ENCODE measurements at places on chromosomes 3 and 15.

DNA sequence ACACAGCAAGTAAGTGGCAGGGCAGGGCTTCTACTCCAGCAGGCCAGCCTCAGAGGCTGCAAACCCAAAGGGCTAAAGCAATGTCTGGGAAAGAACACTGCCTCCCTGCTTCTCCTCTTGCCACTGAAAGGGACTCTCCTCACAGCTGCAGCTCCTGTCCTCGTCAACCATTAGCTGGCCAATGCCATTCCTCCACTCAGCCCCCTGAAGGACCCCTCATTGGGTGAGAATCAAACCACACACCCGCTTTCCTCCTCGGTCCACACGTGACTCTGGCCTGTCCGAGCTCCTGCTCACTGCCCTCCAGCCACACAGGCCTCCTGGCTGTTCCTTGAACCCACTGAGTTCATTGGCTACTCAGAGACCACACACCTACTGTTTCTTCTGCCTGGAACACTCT lies 253.7 kb upstream of the TLE3 start:
- no peak for DNase-seq

DNA sequence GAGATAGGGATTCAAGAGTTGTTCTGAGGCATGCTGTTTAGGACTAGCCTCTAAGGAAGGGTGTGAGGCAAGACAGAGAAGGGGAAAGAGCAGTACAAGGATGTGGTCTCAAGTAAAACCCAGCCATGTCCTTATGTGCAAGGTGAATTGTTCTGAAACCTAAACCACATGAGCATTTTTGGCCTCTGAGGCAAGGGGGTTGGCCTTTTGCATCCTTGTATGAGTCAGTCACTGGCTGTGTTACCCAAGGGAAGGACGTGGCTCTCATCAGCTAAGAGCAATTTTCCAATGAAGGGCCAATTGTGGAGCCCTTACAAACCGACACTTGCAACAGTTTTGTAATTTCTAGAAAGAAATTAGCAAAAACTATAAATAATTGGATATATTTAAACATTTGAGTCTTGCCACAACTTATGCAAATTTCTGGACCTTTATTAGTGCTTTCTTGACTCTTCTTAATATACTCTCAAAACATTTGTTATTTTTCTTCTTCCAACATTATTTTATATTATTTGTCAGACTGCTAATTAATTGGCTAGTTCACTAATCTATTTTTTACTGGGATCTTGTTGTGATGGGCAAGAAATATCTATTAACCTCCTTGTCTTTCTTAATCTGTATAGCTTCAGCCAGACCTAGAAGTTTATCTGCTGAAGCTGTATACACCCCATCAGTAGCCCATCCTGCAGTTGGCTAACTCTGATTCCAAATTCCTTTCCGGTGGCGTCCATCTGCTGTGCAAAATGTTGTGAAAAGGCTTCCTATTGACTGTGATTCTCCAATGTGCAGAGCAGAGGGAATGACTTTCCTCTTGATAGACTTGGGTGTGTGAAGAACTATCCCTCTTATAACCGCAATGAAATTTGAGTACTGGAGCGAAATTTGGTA lies 97.7 kb upstream of the P2RY1 start:
- peak; percentile 28 for DNase-seq

GRCh38 chr3:152267831-152268554 lies 736 bp upstream of the MBNL1 start:
- peak; percentile 40 for DNase-seq

- DNase-seq = no peak
Observed at GRCh38 chr3:111314181-111314873, 227.7 kb upstream of the CD96 start.

DNA sequence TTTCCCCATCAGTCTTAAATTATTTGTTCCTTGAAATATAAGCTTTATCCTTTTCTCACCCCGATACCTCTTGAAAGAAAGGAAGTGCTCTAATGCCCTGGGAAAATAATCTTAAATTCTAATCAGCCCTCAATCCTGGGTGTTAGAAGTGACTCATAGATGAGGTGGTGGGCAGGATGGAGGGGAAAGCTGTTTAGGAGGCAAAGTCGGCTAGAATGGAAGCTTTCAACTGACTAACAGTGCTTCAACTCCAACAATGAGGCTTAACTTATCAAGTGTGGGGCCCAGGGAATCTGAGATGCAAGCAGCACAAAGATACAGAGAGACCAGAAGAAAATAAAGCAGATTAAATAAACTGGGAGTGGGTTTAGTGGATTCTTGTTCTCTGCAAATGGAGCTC lies 175.8 kb downstream of the EPHB1 start:
- no peak for DNase-seq

DNA sequence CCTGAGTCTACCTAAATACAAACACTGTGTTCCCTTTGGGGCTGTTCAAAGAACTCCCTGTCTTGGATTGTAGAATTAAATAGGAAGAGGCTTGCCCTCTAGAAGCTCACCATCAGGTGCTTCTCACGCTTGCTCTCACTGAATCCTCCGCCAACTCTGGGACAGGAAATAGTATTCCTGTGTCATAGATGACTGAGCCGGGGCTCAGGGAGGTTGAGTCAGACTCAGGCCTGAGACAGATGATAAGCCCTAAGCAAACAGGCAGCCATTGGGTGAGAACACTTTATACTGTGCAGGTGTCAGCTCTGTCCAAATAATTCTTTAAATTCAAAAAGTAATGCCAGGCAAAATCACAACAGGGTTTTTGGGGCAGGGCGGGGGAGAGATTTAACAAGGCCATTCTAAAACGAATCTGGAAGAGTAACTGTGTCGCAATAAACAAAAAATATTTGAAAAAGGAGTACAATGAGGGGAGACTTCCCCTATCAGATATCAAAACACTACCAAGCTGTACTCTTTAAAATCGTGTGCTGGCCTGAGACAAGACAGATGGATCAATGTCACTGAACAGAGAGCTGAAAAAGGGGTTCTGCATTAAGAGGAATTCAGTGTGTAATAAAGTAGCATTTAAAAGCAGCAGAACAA lies 59.0 kb downstream of the EPHB3 start:
- peak; percentile 26 for DNase-seq

DNA sequence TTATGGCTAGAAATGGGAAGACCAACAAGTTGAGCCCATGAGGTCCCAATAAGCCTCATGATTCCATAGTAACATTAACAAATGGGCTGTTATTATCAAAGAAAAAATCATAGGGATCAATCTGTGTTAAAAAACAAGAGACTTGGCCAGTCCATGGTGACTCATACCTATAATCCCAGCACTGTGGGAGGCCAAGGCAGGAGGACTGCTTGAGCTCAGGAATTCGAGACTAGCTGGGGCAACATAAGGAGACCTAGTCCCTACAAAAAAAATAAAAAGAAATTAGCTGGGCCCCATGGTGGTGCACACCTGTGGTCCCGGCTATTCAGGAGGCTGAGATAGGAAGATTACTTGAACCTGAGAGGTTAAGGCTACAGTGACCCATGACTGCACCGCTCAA lies 124.8 kb downstream of the DMXL2 start:
- no peak for DNase-seq

- no peak for DNase-seq
Observed at GRCh38 chr15:87343966-87344365, 912.6 kb downstream of the NTRK3 start.

All from NB4 (cell line).